ENCODE measurements at places on chromosomes 11 and 22.
A peak's percentile ranks its signal among the peaks of the same experiment; 100 is the strongest.

GRCh38 chr11:1819074-1819473 is 15.7 kb upstream of the SYT8 start:
- DNase-seq, result no peak

GRCh38 chr22:45218976-45219375 is 21.7 kb downstream of the KIAA0930 start:
- no peak for DNase-seq

DNA sequence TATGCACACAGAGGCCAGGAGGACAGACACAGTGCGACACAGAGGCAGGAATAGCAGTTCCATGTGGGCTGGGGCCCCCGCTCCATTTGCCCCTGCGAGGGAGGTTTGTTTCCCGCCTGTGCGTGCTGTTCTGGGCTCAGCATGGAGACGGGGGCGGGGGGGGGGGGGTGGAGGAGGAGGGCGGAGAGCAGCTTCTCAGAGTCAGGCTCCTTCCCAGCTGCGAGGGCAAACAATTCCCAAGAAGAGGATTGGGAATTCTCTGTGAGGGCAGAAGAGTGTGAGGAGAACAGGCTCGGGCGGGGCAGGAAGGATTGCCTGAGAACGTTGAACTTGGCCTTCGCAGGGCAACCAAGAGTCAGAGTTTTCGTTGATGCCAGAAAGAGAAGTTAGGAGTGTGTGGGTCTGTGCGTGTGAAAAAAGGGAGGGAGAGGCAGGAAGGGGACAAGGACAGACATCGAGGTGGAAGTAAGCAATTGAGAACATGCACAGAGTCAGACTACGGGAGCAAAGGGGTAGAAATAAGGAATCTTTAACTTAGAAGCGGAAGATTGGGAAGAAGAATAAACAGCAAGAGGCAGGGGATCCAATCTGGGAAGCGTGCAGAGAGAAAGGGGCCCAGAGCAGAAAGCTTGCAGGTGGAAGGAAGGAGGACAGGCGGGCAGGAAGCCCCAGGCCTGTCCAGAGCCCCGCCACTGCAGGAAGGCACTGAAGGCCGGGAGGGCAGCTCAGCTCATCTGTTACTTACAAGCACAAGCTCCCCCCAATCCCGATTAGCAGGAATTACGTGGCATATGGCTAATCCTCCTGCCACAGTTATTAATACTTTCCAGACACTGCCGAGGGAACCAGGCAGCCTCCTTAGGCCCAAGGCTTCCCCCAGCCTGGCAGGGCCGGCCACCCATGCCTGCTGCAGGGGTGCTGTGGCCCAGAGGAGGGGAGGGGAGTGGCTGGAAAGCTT is 15.6 kb upstream of the JAM3 start:
- DNase-seq, result no peak

- no peak for DNase-seq
Measured at GRCh38 chr22:34214372-34214771, 294.1 kb upstream of the LARGE1 start.

GRCh38 chr11:67213178-67213621 is 53.1 kb upstream of the GRK2 start:
- no peak for DNase-seq

- DNase-seq, result no peak
Measured at GRCh38 chr11:100887659-100888058, 200.6 kb downstream of the ARHGAP42 start.

DNA sequence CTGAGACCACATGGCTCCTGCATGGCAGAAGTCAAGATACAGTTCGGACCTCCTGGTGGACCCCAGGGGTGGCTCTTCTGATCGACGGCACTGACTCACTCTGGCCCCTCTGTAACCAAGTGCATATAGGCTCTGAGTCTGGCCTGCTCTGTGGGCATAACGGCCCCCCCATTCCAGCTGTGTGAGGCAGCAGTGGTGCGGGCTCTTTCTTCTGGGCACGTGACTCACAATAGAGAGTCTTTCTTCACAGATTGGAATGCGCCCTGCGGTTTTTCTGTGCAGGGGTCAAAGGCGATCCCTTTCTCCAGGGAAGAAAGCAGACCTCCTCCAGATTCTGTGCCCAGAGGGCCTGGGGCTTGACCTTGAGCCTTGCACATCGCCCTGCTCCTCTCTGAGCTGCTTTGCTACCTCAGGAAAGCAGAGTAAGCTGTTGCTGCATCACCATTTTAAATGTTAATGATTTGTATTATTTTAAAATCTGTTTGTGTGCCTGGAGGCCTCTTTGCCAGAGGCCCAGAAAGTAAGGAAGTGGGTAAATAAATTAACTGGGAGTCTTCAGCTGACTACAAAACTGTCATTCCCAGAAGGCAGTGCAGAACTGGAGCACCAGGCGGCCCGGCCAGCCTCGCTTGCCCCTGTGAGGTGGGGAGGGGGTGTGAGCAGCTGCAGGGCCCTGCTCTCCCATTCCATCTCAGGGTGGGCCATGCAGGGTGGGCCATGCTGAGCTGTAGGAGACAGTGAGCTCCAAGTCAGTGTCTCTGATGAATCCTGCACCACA is 199.0 kb downstream of the GRIK4 start:
- DNase-seq, result peak; percentile 9

DNA sequence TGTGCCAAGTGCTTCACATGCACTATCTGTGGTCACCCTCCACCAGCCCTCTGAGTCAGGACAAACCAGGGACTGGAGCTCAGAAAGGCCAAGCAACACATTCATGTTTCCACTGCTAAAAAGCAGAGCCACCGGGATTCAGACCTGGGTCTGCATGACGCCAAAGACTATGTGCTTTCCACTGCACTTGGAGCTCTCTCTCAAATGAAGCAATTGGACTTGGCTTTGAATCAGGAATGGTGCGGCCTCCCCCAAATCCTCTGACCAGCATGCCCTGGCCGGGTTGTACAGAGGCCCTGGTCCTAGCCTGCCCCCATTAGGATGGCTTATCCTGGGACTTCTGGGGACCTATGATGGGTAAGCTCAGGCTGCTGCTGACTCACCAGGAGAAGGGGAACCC is 80.7 kb downstream of the PKNOX2 start:
- DNase-seq, result no peak

DNA sequence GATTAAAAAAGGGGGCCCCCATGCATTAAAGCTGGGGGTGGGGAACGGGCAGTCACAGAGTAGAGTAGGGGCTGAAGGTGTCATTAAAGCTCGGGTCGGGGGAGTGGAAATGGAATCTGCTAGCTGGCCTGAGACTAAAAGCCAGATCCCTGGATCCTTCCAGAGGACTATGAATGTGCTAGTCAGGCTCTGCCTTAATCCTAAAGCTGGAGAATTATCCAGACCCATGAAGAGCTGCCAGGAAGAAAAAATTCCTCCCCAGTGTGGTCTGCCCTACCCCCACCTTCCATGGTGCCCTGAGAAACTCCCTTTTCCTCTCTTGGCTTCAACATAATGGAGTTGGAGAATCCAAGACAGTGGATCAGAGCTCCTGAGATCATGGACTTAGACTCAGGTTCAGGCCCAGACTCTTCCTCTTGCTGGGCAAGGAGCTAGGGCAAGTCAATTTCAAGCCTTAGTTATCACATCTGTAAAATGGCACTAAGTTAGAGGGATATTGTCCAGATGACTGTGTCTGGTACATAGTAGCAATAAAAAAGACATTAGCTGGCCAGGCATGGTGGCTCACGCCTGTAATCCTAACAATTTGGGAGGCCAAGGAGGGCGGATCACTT is 24.0 kb upstream of the SMTN start:
- DNase-seq, result no peak

DNA sequence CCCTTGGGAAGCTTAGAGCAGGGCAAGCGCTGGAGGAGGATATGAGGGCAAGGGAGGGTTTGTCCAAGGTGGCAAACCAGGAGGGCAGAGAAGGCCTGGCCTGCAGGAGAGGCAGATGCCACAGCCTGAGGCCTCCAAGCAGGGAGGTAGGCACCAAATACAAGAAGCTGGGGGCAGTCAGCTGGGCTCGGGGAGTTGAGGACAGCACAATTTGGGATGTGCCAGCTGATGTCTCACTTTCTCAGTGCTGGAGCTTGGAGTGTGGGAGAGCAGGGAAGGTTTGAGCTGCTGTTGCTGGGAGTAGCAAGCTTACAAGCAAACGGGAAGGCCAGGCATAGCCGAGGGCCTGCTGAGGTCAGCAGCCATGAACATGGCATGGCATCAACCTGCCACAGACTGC is 4.0 kb downstream of the ZDHHC24 start:
- no peak for DNase-seq

GRCh38 chr11:623999-624704 is 603 bp downstream of the CDHR5 start:
- DNase-seq, result no peak

- no peak for DNase-seq
Measured at GRCh38 chr11:92859156-92859690, 110.2 kb upstream of the MTNR1B start.

DNA sequence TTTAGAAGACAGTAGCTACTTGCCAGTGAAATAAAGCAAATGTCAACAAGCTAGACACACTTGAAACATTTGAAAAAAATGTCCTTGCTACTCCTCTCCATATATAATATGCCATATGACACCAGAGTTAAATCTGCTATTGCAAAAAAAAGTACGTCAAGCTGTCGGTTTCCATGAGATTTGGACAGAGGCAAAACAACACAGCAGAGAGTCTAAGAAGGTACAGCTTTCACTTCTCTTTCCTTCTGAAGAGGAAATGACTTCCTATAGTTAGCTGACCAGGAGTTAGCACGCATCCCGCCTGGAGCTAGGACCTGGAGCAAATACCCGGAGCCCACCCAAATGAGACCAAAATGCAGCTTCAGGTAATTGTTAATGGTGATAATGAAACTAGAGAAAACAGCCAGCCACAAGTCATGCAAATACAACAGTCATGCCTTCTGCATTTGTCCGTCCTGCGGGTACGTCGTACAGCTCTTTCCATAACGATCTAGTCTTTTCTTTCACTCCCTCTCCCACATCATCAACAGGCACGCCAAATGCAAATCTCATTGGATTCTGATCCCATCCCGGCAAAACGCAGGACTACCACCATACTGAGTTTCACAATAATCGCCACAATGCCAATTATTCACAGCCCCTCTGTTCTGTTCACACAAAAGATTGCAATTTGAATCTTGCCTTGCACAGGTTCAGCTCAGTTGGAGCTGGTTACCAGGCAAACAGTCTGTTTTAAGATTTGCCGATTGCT is 395.0 kb upstream of the CCDC90B start:
- no peak for DNase-seq

DNA sequence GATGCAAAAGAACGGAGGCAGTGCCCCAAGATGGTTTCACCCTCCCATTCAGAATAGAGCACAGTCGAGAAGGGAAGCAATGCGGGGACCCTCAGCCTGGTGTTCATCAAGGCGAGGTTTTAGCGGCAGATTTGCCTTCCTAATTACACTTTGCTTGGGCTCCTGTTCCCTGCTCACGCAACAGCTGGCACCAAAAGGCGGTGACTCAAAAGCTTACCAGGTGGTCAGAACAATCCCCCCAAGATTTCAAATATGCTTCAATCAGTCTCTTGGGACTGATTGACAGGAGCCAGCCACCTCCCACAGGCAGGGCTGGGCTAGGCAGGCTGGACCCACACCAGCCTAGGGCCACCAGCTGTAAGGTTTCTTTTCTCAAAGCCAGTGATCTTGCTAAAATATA is 14.2 kb downstream of the IGSF9B start:
- DNase-seq, result no peak

DNA sequence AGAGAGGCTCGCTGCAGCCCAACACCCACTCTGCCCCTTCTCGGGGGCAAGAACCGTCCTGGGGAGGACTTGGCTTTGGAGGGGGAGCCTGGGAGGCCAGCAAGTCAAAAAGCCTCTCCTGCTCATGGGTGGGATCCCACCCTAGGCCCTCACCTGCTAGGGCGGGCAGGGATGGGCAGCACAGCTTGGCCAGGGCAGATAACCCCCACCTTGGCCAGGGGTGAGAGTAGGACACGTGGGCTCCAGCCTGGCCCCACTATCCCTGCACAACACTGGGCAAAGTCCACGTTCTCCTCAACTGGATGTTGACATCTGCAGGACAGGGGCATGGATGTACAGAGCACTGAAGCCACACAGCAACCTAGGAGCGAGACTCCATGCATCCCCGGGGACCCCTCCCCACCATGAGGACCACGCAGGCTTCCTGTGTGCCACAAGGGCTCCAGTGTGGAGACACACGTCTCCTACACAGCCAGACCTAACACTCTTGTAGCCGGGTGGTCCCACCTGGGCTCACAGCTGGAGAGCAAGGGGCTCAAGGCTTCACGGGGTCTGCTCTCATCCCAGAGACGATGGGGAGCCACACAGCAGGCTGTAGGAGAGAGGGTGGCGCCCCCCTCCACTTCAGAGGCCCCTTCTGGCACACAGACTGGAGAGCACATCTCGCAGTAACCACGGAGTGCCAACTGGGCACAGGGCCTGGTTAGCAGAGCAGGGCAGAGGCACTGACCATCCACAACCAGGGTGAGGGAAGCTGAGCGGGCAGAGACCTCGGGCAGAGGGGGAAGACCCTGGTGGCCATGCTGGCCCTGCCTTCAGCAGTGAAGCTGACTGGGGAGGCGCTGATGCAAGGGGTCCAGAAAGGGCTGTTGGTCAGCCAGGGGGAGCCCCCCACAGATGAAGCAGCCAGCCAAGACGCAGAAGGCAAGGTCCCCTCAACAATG is 171.1 kb downstream of the CRYBB2 start:
- DNase-seq, result no peak

- DNase-seq, result no peak
Measured at GRCh38 chr22:38046070-38046748, 11.0 kb upstream of the PICK1 start.

GRCh38 chr22:39717099-39717498 is 146.5 kb downstream of the CACNA1I start:
- no peak for DNase-seq

GRCh38 chr11:125701858-125702621 is 21.4 kb upstream of the ACRV1 start:
- no peak for DNase-seq

DNA sequence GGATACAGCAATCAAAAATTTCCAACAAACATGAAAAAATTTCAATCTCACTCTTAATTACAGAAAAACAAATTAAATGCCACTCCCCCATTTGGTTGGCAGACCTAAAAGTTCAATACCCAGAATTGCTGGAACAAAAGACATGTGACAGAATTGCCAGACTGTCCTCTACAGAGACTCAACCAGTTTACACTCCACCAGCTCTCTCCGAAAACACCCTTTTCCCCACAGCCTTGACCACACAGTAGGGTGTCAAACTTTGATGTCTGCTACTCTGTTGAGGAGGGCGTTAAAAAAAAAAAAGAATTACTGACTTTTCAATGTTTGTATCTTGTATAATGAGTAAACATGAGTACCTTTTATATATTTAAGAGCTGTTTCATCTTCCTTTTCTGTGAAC is 44.7 kb upstream of the YPEL1 start:
- DNase-seq, result no peak

GRCh38 chr11:62607714-62608113 is 4.9 kb downstream of the EML3 start:
- no peak for DNase-seq

DNA sequence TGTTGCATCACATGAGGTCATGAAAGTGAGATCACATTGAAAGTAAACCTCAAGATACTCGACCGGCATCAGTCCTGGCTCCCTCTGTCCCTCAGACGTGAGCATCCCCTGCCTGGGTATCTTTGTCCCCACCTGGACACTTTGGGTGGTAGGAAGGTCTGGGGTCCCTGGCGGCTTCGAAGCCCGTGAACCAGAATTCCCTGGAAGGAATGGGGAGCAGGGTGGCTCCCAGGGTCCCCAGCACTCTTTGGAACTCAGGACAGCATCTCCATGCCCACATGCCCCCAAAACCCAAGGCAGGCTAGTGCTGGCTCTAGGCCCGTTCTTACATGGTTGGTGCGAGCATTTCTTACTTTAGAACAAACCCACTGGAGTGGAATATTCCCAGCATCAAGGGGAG is 7.5 kb downstream of the DERL3 start:
- DNase-seq, result no peak

Measured in AG04449 (cell line).